A172 (cell line): ENCODE measurements at places on chromosomes 3 and 15. TPM values are rescaled to one million over a fixed set of nuclear protein-coding genes. Genes with fewer than 3 reads are reported as not detected.

Gene PP2D1
- not detected in 2 replicates for total RNA-seq

Gene PPP1R14D
- total RNA-seq = not detected in 2 replicates

Gene DAZL
- not detected in 2 replicates for total RNA-seq

Gene BCL2A1
- not detected in 2 replicates for total RNA-seq

Gene CELF6
- not detected in 2 replicates for total RNA-seq

Gene FRG2C
- not detected in 2 replicates for total RNA-seq

Gene COL6A5
- under 0.01 TPM in 2 replicates for total RNA-seq

Gene BTLA
- not detected in 2 replicates for total RNA-seq

Gene CCNB2
- 118 and 147 TPM in 2 replicates for total RNA-seq

Gene GOLGA8H
- 0.41 and 1.6 TPM in 2 replicates for total RNA-seq

Gene ROPN1
- total RNA-seq = 0.14 TPM in 1 of 2 replicates, not detected in the other

Gene AP3S2
- total RNA-seq = 67.8 and 81.9 TPM in 2 replicates

Gene RARRES1
- total RNA-seq = not detected in 2 replicates

Gene UQCC5
- 17.1 and 47.0 TPM in 2 replicates for total RNA-seq

Gene LYZL4
- total RNA-seq = not detected in 2 replicates

Gene ABHD17C
- total RNA-seq = 4.6 and 5.8 TPM in 2 replicates

Gene C3orf22
- not detected in 2 replicates for total RNA-seq

Gene ZPLD1
- total RNA-seq = not detected in 2 replicates

Gene EPHA3
- total RNA-seq = not detected in 2 replicates

Gene GPR149
- not detected in 2 replicates for total RNA-seq

Gene THAP10
- total RNA-seq = 4.5 and 11.0 TPM in 2 replicates

Gene PRR20G
- not detected in 2 replicates for total RNA-seq

Gene ARNT2
- total RNA-seq = 14.2 and 18.5 TPM in 2 replicates

Gene CCPG1
- total RNA-seq = 61.1 and 91.3 TPM in 2 replicates

Gene ITIH4
- 0.69 and 1.1 TPM in 2 replicates for total RNA-seq

Gene CCDC80
- total RNA-seq = 24.4 and 56.8 TPM in 2 replicates

Gene CPN2
- 0.10 TPM in 1 of 2 replicates, not detected in the other for total RNA-seq

Gene KNG1
- total RNA-seq = not detected in 2 replicates

Gene TTLL13
- not detected in 2 replicates for total RNA-seq
